ENCODE measurements at places on chromosomes 13 and 19. TPM values are rescaled to one million over a fixed set of nuclear protein-coding genes. Genes with fewer than 3 reads are reported as not detected.

VSIG10L gene
- 6.4 TPM for total RNA-seq

HSPBP1 gene
- total RNA-seq: 23.9 TPM

IZUMO2 gene
- not detected for total RNA-seq

LRRC4B gene
- not detected for total RNA-seq

ZNF829 gene
- 9.0 TPM for total RNA-seq

MAMSTR gene
- total RNA-seq: 0.89 TPM

PIK3R2 gene
- total RNA-seq: 13.3 TPM

LRCH1 gene
- total RNA-seq: 21.5 TPM

PODNL1 gene
- 0.81 TPM for total RNA-seq

ZNF90 gene
- 26.8 TPM for total RNA-seq

BST2 gene
- total RNA-seq: 75.0 TPM

MCEMP1 gene
- total RNA-seq: not detected

FLT1 gene
- 43.8 TPM for total RNA-seq

GGN gene
- 1.4 TPM for total RNA-seq

KLK12 gene
- not detected for total RNA-seq

ADPRHL1 gene
- 2.1 TPM for total RNA-seq

LENG9 gene
- 3.1 TPM for total RNA-seq

MADCAM1 gene
- total RNA-seq: 0.32 TPM

TYROBP gene
- not detected for total RNA-seq

SLC25A41 gene
- total RNA-seq: 0.16 TPM

TSEN34 gene
- total RNA-seq: 11.0 TPM

NEK5 gene
- 0.16 TPM for total RNA-seq

KLK4 gene
- total RNA-seq: not detected

HRC gene
- not detected for total RNA-seq

FGF22 gene
- not detected for total RNA-seq

FAM216B gene
- total RNA-seq: not detected

NKPD1 gene
- 0.72 TPM for total RNA-seq

CDC42EP5 gene
- total RNA-seq: not detected

C19orf81 gene
- 5.7 TPM for total RNA-seq

EHD2 gene
- 1.6 TPM for total RNA-seq

DIRAS1 gene
- 0.55 TPM for total RNA-seq

OBI1 gene
- total RNA-seq: 23.0 TPM

ZIC2 gene
- total RNA-seq: 0.25 TPM

PSG1 gene
- total RNA-seq: not detected

KLK2 gene
- total RNA-seq: not detected

CYP4F2 gene
- total RNA-seq: 0.19 TPM

ZIM2 gene
- total RNA-seq: not detected

YJEFN3 gene
- 21.3 TPM for total RNA-seq

KIR2DL1 gene
- total RNA-seq: not detected

GRIN2D gene
- total RNA-seq: 0.46 TPM

NUMBL gene
- 18.6 TPM for total RNA-seq

IGSF23 gene
- not detected for total RNA-seq

ZNF568 gene
- 15.4 TPM for total RNA-seq

SHD gene
- not detected for total RNA-seq

SYMPK gene
- 95.5 TPM for total RNA-seq

EXOSC5 gene
- 30.7 TPM for total RNA-seq

ATP4B gene
- total RNA-seq: not detected

PCCA gene
- 10.5 TPM for total RNA-seq

MED4 gene
- total RNA-seq: 59.7 TPM

MKNK2 gene
- total RNA-seq: 120 TPM

DOCK9 gene
- total RNA-seq: 71.5 TPM

MAU2 gene
- 64.2 TPM for total RNA-seq

Measured in activated T-cell treated with anti-CD3 and anti-CD28 coated beads, Interleukin-2, amount 50 U/mL, for 72 hours (primary cell).